ENCODE measurements at places on chromosomes 3 and 15. TPM values are rescaled to one million over a fixed set of nuclear protein-coding genes. Genes with fewer than 3 reads are reported as not detected.

IQCH gene
- total RNA-seq = 4.1 TPM

DNA sequence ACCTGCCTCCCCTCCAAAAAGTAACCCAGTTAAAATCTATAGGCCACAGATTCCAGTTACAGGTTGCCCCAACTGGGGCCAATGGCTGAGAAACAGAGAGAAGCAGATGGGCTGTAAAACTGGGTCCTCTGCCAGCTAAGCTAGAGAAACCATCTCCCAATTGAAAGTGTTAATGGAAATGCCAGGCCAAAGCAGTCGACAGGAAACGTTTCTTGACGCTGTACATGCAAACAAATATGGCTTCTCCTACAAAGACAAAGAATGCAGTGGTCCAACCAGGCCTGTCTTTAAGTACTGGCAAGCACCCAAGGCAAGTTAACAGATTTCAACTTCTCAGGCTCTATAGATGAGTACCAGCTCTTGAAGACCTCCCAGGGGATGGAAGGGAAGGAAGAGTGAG is 71.3 kb downstream of the MAGI1 start:
- no peak for DNase-seq

DNA sequence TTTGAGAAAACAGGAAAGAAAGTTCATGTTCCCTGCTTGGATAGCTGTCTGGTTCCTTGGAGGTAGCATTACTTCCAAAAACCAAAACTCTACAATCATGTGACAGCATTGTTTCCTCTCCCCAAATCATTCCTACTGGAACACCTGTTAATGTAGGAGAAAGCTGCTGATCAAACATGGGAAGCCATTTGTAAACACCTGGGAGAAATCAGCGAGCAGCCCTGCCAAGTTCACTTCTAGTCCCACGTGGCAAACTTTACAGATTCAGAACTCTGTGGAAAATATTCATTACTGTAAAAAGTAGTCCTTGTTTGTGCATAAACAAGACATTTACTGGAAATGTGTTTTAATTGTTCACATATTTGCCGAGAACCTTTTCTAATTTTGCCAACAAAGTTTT is 275.5 kb upstream of the AZI2 start:
- DNase-seq = no peak

GRCh38 chr3:149414557-149415231 is 37.2 kb upstream of the TM4SF1 start:
- peak; percentile 38 for DNase-seq

DNA sequence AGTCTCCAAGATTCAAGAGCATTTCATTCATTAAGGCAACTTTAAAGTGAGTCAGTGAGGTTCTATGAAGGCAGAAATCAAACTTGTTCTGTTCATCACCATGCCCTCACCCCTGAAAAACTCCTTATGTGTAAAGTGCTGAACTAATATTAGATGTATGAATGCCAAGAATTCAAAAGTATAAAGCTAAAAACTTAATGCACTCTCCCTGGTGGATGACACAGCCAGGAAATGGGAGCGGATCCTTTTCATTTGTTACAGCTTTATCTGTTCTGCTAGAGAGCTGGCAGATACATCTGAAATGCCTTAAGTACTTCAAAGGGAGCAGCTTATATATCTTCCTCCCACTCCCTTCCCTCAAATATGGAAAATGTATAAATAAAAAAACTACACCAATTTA is 8.2 kb downstream of the TXNRD3 start:
- DNase-seq = no peak

All from GM23248 (cell line).